Stimulated activated CD8-positive, alpha-beta memory T cell treated with anti-CD3 and anti-CD28 coated beads, Interleukin-4, amount 100 ng/mL, for 4 hours (primary cell): ENCODE measurements at places on chromosomes 11 and 22.

DNA sequence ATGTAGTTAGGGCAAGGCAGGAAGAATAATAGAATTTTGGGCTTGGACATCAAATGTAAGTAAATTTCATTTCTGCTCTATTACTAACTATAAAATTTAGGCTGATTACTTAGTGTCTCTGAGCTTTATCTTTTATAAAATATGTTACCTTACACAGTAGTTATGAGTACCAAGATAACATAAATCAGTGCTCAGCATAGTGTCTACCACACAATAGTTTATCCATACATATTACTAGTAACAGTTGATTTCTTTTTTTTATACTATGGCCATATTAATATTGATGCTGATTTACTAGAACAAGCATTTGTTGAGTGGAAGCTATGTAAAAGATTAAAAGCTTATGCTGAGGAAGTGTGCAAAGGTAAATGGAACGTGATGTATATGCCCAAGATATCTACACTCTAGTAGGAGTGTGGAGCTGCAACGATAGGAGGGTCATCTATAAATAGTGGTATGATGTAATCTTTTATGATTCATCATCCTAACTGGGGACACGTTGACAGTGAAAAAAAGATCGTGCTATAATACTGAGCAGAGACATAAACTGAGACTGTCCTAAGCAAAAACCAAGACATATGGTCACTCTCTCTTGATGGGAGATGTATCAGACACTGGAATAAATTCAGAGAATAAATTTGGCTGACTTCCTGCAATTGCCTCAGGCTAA is 8.7 kb upstream of the SLC5A12 start:
- no peak for DNase-seq

DNA sequence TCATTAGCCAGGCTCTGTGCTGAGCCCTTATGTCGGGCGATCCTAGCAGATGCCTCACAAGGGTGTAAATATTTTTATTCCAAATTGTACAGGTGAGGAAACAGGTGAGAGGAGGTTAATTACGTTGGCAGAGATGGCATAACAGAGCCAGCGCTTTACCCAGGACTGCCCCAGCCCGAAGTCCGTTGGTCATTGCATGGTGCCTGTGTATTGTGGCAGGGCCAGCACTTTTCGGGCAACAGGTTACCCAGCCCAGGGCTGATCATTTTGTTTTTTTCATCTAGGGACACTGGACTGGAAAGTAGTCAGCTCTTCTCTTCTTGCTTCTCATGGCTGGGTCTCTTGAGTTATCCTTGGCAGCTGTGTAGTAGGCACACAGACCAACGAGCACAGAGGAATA is 202.2 kb upstream of the NAV2 start:
- DNase-seq = no peak

DNA sequence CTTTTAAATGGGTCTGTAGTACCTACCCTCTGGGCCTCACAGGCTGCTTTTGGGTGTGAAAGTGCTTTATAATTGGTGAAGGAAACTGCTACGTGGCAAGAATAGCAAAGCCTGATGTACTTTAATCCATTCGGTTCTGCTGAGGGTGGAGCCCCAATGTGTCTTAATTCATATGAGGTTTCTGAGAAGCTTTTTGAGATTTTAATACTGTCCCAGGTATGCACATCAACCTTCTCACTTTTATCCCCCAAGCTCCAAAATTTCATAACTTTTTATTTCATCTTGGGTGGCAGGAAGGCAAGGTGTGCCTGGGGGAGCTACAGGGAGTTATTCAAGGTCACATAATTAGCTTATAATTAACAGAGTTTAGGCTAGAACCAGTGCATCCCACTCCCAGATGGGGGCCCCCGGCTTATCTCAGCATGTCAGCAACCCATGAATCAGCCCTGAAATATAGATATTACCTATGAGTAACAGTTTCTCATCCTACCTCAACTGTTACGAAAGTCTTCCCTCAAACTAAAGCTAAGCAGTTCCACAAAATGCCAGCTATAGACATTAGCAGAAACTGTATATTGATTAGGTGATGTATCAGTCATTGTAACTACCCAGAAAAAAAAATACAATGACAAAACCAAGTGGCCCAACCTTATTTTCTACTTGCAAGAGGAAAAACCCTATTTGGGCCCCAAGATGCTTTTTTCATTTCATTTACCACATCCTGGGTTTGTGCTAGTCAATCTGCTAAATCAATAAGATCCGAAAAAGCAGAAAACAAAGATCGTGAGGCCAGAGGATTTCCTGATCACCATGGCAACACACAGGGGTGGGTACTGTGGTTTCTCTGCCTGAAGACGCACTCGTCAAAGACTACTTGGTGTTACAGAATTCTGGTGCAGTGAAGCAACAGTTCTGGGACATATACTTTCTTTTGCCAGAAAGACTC is 26.7 kb downstream of the CD44 start:
- peak; percentile 58 for DNase-seq

DNA sequence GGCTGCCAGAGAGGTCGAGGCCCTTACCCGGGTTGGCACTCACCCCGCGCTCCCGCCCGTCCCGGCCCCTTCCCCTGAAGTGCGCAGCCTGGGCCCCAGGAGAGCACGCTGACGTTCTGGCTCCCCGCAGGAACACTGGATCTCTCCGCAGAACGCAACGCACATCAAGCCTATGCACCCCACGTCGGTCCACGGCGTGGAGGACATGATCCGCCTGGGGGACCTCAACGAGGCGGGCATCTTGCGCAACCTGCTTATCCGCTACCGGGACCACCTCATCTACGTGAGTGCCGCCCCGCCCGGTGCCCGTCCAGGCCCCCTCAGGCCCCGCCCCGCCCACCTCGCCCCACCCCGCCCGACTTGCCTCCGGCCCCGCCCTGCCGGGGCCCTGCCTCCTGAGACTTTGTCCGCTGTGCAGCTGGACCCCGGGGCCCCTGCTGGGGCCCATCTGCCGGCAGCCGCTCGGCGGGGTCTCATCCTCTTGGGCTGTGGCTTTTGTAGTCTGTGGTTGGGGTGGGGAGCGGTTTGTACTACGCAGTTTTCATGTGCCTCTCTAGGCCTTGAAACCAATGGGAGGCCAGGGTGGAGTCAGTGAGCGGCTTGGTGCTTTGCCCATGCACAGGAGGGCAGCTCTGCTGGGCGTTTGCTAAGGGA is 19.7 kb downstream of the MYO7A start:
- DNase-seq = no peak

GRCh38 chr11:64897381-64898075 is 19.1 kb upstream of the EHD1 start:
- DNase-seq = no peak

DNA sequence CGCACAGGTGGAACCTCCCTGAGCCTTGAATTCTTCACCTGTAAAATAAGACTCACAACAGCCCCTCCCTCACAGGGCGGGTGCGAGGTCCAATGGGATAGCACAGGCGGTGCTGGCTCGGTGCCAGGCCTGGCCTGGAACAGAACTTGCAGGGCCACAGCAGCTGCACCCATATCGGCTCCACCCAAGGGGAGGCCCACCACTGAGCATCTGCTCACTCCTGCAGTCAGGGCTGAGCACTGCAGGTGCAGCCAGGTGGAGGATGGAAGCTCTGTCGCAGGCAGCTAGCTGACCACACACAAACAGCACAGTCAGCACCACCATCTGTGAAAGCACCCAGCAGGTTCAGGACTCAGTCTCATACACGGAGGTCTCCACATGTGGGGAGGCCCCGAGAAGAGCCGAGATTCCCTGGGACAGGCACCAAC is 19.6 kb downstream of the VPS37C start:
- DNase-seq = no peak

GRCh38 chr11:61488651-61489291 is 19.8 kb upstream of the LRRC10B start:
- DNase-seq = no peak

GRCh38 chr11:105202844-105203548 is 63.4 kb upstream of the CARD18 start:
- no peak for DNase-seq

DNA sequence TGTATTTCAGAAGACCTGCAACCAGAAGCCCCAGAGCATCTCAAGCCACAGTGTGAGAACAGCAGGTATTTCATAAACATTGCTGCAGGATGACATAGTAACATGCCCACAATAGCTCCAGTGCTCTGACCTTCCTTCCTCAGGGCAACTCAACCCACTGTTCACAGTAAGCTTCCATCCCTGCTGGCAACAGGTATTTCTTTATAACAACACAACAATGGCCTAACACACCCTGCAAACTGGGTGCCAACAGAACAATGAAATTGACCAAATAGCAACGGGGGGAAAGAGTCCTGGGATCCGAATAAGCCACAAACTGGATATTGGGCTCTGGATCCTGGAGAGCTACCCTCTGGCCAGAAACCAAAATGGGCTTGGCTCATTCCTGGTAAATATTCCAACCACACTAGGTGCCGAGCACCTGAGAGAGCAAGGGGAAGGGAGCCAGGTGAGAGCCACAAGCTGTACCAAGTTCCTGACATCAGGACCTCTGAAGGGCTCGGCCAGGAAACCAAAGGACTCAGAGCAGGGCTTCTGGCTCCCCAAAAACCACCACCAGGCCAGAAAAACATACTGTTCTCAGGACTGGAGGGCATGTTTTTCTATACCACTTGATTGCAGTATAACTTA is 99.5 kb downstream of the MICAL3 start:
- DNase-seq = no peak

DNA sequence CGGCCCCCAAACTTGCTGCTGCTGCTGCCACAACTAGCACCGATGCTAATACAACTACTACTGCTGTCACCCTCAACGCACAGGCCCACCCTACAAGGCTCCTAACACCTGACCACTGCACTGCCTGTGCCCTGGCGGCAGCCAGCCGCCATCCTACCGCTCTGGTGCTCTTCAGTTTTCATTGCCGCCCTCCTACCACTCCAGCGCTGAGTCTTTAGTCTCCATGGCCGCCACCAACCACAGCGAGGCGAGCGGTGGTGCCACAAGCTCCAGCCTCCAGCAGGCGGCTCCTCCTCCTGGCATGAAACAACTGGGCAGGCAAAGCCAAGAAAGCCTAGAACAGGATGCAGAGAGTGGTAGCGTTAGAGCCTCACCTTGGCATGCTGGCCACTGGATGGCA is 5.0 kb upstream of the RFPL3 start:
- no peak for DNase-seq

DNA sequence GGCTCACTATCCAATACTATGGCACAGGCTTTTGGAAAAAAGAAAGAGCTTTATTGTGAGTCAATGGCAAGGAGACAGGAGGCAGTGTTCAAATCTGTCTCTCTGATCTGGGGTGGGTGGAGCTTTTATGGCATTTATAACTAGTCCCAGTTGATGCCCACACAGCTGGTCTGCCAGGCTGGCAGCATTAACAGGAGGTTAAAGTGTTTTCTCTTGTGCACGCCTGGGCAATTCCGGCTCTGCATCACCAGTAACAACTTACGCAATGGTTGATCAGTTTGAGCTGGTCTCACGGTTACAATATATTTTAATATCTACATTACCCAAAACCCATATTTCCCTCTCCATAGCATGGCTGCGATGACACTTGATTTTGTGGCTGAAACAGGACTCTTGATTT is 15.1 kb upstream of the SMIM38 start:
- no peak for DNase-seq

DNA sequence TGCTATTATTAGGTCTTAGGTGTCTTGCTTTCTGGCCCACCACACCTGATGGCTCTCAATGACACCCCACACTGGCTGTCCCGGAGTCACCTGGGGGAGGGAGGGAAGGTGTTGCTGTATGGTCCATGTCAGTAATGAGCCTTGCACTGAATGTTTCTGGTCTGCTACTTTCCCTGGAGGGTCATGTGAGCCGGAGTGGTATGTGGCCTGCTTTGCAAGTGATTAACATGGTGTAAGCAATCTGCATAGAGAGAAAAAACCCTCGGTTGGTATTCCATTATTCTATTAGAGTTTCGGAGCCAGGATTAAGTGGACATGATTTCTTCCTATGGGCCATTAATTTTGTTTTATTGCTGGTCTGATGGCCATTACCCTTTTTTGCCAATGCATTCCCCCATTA is 63.9 kb downstream of the PKNOX2 start:
- no peak for DNase-seq

GRCh38 chr22:50000587-50001387 is 11.8 kb downstream of the IL17REL start:
- DNase-seq = no peak

DNA sequence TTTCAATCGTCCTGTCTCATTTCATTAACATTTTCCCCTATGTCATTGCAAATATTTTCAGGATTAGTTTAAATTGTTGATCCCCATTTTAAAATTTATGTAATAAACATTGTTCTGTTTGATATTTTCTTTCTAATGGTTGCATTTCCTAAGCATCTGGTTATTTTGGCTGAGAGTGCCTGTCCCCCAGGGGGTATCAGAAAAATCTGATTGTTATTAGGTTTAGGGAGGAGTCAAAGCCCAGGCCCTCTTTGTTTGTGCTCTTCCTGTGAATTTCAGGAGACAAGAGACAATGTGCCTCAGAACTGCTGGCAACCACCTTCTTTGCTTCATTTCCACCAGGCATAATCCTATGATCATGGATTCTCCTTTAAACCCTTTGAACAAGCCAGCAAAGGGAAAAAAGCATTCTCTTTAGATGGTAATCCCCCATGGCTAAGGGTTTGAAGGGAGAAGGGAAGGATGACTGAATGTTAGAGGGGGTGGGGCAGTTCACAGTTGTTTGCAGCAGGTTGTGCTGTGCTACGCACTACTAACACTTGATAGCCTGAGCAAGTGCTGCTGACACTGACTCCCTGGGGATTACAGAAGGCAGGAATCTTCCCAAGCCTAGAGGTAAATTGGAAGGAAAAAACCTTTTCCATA is 462.4 kb upstream of the LRRC4C start:
- DNase-seq = no peak

GRCh38 chr11:116882386-116882785 is 45.0 kb upstream of the APOA1 start:
- no peak for DNase-seq

DNA sequence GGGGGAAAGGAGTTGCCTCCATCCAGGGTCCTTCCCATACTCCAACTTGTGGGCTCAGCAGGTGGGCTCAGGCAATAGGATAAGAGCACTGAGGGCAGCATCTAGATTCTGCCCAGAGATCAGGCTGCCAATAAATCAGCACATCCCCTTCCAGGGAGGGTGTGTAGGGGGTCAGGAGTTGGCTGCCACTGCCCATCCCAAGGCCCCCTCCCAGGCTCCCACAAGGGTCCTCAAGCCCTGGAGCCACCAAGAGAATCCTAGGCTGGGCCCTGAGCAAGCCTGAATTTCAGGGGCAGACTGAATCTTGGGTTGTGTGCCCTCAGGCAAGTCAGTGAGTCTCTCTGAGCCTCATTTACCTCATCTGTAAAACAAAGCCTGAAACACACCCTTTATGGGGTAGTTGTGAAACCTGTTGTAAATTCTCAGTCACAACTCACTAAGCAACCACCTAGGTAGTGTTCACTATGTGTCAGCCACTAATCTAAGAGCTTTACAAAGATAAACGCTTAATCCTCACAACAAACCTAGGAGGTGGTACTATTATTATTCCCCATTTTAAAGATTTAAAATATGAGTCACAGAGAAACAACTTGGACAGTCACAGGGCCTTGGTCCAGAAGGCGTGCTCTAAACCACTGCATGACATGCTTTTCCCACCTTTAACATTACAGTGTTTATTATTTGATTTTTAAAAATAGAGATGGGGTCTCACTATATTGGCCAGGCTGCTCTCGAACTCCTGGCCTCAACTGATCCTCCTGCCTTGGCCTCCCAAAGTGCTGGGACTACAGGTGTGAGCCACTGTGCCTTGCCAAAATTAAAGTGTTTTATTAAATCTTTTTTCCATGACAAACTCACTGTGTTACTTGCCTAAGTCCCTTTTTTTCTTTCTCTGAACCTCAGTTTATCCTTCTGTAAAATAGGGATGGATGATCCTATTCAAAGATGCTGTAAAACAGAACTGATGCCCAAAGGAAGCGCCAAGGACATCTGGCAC is 36.2 kb downstream of the LMO1 start:
- DNase-seq = no peak

GRCh38 chr11:113270080-113270479 is 44.3 kb upstream of the TTC12 start:
- DNase-seq = no peak
